ENCODE measurements at places on chromosomes 5 and 9. TPM values are rescaled to one million over a fixed set of nuclear protein-coding genes. Genes with fewer than 3 reads are reported as not detected.

LCN9 gene
- total RNA-seq, result not detected

GRCh38 chr5:54217826-54218503 lies 92.4 kb downstream of the ARL15 start:
- peak; percentile 46 for DNase-seq

GRCh38 chr9:136122425-136123383 lies 4.0 kb upstream of the TMEM250 start:
- DNase-seq, result peak; percentile 83

- DNase-seq, result no peak
Observed at GRCh38 chr9:78074385-78075291, 43.0 kb upstream of the GNAQ start.

GRCh38 chr9:92480291-92480771 lies 2.0 kb downstream of the ASPN start:
- no peak for DNase-seq

DNA sequence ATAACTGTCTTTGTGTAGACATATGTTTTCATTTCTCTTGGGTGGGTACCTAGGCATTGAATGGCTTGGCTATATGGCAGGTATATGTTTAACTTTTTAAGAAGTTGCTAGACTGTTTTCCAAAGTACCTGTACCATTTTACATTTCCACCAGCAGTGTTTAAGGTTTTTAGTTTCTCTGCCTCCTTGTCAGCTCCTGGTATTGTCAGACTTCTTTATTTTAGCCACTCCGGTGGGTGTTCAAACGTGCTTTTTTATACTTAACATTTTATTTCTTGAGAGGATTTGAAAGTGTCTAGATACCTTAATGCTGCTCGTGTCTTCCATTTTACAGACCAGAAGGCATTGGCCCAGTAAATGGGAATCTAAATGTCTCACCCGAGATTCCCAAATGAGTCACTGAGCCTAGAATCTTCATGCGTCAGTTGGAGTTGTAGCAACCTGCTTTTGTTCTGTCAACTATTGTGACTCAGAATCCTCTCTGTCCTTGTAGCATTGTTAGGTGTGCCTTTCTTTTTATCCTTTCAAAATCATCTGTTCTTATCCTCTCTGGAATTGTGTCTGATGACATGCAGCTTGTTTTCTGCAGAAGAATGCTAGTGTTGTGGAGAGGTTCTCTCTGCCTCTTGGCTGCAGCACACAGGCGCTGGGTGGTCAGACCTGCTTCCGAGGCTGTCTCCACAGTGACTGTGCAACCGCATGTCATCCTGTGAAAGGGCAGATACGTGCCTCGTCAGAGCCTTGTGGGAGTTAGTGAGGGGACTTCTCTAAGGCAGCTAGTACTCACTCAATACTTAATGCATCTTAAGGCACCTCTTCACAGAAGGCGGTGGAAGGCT lies 291.8 kb downstream of the AOPEP start:
- DNase-seq, result peak; percentile 58

- DNase-seq, result no peak
Observed at GRCh38 chr9:113220467-113221002, 542 bp downstream of the FKBP15 start.

All from body of pancreas (tissue), 4 donors.